GM19239 (cell line): ENCODE measurements at places on chromosomes 7 and 10.

- no peak for DNase-seq
These were observed 87.1 kb upstream of the AFAP1L2 start for GRCh38 chr10:114491419-114491818.

DNA sequence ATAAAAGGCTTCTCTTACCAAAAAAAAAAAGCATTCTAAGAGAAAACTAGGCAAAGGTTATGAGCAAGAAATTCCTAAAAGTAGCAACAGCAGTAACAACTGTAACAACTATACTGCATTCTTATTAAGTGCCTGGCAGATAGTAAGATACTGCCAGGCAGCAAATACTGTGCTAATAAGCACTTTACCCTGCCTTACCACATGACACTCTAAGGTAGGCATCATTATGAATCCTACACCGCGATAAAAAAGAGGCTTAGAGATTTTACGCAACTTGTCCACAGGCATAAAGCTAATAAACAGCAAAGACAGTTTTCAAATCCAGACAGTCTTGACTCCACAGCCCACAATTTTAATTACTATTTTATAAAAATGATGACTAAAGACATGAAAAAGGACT lies 83.2 kb downstream of the USP6NL start:
- no peak for DNase-seq

GRCh38 chr7:47439181-47439667 lies 142.7 kb downstream of the TNS3 start:
- no peak for DNase-seq

- no peak for DNase-seq
These were observed 133.3 kb downstream of the SLC25A13 start for GRCh38 chr7:96188591-96188991.

GRCh38 chr7:103130901-103131624 lies 17.8 kb downstream of the NAPEPLD start:
- no peak for DNase-seq

DNA sequence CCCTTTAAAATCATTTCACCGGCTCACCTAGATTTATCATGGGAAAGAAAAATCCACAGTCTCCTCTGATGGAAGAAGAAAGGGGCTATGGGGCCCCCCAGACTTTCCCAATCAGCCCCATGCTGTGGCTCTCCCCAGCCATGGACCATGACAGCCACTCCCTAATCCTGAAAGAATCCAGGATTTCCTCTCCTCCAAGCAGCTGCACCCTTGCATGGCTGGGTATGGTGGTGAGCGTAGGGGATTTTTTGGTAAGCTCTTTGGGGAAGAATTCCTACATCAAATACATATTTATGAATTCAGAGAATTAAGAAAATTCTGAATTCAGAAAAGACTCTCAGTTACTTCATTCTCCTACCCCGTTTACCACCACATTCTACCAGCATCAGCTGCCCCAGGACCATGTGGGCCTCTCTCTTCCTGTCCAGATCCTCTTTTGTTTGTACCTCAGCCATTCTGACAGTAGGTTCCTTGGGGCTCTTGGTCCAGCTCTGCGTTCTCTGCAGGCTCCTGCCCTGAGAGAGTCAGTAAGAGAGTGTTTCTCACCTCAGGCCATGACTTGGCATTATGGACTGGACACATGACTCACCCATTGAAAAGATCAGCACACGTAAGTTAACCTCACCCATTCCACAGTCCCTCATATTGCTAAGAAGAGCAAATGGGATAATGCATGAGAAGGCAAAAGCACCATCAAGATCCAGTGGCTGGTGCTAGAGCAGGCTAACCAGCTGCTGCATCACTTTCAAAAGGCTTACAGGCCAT lies 337.8 kb downstream of the ELMO1 start:
- no peak for DNase-seq

DNA sequence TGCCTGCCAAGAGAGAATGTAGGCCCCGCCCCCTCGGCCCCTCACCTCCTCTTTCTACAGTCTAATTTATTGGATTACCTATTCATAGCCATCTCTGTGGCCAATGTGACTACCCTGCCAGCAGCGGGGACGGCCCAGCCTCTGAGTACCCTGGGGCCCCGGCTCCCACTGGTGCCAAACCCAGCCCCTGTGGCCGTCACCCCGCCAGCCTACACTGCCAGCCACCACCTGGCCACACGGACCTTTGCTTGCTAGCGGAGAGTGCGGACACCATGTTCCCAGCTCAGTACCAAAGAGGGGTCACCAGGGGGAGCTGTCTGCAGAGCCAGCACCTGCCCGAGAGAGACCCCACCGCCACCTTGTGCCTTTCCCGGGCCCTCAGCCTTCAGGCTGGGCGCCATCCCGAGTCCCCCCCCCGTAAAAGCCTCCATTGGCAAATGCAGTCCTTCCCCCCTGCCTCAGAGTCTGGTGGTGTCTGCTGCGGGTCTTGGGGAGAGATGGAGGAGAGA lies 511.1 kb downstream of the ZNF37A start:
- no peak for DNase-seq

GRCh38 chr10:83222832-83223742 lies 916.2 kb upstream of the GHITM start:
- no peak for DNase-seq

DNA sequence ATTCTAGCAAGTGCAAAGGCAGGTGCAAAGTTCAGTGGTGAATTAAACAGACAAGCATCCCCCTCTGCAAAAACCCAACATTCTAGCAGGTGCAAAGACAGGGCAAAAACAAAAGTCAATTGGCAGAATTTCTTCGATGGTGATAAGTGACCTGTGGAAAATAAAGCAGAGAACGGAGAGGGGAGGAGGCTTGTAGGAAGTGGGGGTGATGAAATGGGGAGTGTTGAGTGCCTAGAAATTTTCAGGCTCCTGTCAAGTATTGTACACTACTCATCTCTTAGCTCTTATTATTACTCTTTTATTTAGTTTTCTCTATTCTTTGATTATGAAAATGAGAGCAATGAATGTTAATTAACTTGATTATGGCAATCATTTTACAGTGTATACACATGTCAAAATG lies 2.4 kb upstream of the CD36 start:
- DNase-seq, result no peak

- DNase-seq, result no peak
These were observed 344.7 kb downstream of the ARL4A start for GRCh38 chr7:13032084-13032483.

DNA sequence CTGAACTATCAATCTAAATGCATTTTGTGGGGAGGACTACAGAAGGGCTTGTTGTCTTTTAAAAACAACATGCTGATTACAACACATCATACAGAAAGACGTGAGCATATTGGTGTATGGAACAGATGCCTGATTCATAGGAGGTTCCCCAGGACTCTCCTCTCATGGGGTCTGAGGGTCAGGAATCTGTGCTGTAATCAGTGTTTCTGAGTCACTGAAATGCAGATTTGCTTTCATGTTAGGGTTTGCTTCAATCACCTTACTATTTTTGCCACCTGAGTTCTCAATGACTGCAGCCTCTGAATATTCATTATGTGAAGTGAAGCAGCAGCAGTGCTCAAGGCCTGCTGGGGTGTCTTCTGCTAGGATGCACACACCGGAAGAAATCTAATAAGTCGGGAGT lies 550 bp upstream of the ANK3 start:
- DNase-seq, result no peak

- no peak for DNase-seq
These were observed 18.5 kb downstream of the CSGALNACT2 start for GRCh38 chr10:43156590-43157341.

DNA sequence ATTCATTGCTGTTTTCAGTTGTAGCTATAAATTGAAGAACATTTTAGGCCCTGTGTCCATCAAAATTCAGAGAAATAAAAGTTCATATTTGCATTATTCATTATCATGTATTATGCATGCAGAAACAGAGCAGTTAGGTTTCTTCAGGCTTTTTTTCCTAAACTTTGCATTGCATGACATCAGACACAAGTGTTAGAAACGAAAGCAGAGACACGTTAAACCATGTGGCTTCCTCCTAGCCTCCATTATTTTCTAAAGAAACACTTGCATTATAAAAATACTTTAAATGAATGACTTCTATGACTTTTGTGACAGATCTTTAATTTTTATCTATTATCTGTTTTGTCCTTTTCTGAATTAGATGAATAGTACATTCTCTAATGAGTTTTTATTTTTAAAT lies 8.8 kb upstream of the EBLN1 start:
- DNase-seq, result no peak

GRCh38 chr7:121824276-121824675 lies 48.7 kb upstream of the PTPRZ1 start:
- no peak for DNase-seq

DNA sequence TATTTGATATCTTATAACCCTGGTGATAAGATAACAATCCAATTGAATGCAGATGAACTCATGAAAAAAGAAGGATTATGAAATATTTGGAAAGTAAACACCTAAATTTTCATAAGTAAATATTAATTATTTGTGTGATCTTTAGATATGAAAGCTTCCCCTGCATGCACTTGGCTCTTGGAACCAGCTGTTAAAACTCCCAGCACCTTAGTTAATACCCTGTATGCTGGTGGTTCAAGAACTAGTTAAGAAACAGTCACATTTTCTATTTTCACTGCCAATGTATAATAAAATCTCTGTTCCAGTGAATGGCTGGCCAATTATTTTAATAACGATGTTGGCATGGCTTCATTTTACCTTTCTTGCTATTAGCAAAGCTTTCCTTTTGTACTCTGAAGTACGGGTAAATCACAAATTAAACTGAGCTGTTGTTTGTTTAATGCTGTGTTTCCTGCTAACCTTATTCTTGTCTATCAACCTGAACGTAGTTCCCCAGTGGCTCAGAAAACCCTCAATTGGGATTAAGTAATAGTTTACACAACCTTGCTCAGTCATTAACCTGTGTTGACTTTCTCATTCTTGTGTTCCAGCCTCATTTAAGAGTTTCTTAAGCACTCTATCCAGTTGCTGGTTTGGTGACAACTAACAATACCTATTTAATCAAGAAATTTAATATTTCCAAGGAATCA lies 38.9 kb downstream of the MET start:
- no peak for DNase-seq

DNA sequence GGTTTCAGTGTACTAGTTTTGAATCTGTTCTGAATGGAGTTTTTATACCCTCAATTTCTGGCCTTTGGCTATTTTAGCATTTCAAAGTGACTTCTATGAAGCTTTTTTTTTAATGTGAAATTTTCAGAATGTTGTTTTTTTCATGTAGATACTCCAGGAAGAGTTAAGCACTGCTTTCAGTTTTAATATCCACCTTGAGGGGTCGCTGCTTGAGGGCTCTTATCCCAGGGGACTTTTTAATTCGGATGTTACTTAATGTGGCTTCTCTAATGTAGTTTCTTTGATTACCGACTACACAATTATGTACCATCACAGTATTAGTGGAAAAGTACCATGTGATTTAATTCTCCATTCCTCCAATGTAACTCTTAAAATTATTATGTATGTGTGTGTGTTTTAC lies 5.2 kb downstream of the IFIT5 start:
- DNase-seq, result no peak

DNA sequence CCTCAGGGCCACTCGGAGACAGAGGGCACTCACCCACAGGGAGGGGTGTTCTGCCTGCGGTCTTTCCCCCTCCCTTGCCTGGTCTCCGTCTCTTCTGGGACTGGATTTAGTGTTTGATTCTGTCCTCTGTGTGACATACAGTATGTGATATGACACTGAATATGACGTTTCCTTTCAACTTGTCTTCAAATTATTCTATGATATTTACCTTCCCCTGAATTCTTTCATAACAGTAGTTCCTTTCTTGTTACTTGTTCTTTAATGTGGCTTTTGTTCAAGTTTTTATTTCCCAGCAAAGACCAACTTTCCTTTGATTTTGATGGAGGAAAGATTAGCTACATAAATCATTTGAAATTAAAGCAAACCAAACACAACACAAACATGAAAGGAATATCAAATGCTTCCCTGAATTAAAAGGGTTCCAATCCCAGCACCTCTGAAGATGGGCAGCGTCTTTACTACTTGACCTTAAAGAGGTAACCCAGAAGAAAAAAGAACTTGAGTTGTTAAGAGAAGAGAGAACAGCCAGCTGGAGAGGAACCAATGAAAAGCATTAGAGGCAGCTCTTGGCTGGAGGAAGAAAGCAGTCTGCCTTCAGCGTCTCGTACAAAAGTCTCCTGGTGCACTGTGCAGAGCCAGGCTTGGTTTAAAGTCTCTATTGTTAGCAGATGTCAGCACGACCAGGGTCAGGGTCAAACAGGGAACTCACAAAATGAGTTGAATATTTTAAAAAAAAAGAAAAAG lies 18.3 kb upstream of the RHEB start:
- no peak for DNase-seq

- DNase-seq, result no peak
These were observed 61.7 kb downstream of the FAM107B start for GRCh38 chr10:14712991-14713424.

DNA sequence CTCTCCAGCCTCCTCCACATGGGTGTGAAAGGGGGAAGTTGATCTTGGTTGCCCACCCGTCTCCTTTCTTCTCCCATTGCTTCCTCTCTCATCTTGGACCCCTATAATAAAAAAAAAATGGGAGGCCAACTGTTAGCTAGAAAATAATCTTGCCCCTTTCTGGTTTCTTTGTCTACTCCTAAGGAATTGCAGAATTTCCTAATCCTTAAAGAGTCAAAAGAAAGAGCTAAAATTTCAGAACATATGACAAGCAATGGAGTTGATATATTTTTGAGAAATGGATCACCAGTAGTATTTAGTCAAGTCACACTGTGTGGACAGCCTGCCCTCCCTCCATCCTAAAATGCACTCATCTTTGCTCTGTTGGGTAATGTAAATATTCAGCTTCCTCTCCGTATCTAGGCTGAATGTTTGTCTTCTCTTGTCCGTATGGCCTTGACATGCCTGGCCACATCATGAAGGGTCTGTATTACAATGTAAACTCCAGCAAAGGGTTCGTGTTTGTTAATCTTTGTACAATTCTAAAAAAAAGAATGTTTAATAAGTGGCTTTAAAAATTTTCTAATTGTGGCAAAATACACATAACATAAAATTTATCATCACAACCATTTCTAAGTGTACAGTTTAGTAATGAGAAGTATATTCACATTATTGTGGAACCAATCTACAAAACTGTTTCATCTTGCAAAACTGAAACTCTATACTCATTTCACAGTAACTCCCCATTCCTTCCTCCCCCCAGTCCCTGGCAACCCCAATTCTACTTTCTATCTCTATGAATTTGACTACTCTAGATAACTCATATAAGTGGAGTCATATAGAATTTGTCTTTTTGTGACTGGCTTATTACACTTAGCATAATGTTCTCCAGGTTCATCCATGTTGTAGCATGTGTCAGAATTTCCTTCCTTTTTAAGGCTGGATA lies 71.5 kb downstream of the ZNF92 start:
- no peak for DNase-seq

GRCh38 chr7:99707096-99707495 lies 27.3 kb upstream of the CYP3A5 start:
- DNase-seq, result no peak

- no peak for DNase-seq
These were observed 338.8 kb downstream of the NRG3 start for GRCh38 chr10:82213784-82214183.

GRCh38 chr7:113813471-113813870 lies 105.3 kb downstream of the PPP1R3A start:
- no peak for DNase-seq

DNA sequence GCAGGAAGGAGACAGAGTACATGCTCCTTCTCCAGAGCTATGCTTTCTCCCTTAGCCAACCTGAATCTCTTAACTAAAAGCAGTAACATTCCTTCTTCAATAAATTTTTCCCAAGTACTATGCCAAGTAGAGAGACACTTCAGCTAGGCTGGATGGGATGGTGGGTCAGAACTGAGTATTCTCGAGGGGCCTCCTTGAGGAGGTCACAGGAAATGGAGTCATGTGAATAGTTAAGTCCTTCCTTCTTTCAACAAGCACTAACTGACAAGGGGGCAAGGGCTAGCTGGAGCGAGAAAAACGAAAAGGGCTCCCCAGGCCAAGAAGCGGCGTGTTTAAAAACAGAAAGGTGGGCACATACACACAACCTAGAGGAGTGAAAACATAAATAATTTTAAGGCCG lies 5.5 kb downstream of the RSU1 start:
- no peak for DNase-seq
